ENCODE measurements at places on chromosomes 16 and 17.

GRCh38 chr16:23160082-23160481, 10.8 kb upstream of the USP31 start:
- DNase-seq = no peak

DNA sequence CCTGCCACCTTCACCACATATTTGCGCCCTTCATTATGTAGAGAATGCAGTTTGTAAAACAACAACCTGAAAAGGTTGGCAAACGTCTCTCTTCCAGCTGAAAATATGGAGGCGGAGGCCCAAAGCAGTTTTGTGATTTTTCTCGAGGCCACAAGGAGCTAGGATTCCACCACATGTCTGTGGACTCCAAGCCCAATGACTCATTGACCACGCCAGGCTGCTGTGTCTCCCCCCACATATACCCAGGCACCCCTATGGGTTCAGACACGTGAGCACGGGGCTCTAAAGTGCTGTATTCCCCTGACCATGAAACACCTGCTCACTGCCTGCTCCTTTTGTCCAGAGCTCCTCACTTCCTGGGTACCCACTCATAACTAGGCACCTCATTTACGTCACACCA, 121.4 kb upstream of the CDH5 start:
- no peak for DNase-seq

DNA sequence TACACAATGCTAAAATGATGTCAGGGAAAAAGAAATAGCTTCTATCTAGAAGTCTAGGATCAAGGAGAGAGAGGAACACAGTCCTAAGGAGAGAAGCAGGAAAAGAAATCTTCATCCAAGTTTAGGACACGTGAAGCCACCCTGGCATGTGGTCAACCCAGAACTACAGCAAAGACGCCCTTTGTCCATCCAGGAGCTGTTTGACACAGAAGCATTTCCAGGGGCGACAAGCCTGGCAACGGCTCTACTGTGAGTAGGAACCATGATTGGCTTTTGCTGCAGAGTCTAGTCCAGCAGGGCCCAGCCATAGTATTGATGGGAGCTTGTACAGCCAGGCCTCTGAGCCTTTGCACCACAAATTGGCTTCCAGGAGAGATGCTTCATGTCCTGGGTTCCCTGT, 185.4 kb upstream of the RPL38 start:
- no peak for DNase-seq

DNA sequence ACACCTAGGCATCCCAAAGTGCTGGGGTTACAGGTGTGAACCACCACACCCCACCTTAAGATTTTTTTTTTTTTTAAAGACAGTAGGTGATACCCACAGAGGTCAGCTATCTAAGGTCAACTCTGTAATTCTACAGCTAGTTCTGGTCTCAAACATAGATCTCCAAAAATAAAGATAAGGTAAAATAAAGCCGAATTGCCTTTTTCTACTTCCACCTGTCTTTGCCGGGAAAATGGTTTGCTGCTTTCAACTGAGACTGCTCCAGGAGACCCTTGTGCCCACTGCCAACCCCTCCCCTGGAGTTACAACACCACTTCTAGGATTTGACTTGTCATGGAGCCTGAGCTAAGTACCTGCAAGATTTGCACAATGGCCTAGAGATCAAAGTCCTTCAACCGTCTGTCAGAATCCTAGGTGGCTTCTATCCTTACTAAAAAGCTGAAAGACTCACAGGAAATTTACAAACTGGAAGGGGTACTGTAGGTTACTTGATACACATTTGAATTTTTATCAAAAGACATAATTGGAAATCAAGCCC, 4.7 kb upstream of the CNOT1 start:
- no peak for DNase-seq

GRCh38 chr17:55259684-55260111, 5.1 kb upstream of the HLF start:
- DNase-seq = no peak

DNA sequence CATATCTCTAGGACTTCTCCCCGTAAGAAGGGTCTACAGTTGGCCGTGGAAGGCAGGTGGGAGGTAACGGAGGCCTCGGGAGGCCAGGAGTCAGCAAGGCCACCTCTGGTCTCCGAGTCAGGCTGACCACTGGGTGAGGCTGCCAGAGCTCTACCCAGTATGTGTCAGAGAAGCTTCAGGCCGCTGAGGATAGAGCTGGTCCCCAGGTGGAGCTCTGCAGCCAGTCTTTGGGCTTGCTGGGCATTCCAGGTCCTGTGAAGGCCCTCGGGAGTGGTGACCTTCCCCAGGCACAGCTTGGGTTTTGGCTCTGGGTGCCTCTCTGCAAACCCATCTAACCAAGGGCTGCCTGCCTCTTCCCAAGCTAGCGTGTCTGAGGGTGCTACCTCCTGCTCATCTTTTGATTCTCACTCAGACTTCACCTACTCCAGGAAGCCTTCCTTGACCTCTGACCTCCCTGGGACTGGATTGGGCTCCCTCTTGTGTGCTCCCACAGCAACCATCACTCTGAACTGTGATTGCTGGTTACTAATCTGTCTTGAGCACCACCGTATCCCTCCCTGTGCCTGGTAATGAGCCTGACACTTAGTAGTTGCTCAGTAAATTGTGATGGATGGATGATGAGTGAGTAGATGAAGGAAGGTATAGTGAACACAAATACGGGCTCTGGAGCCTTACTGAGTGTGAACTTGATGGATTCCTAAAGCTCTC, 22.3 kb downstream of the RHBDL3 start:
- no peak for DNase-seq

DNA sequence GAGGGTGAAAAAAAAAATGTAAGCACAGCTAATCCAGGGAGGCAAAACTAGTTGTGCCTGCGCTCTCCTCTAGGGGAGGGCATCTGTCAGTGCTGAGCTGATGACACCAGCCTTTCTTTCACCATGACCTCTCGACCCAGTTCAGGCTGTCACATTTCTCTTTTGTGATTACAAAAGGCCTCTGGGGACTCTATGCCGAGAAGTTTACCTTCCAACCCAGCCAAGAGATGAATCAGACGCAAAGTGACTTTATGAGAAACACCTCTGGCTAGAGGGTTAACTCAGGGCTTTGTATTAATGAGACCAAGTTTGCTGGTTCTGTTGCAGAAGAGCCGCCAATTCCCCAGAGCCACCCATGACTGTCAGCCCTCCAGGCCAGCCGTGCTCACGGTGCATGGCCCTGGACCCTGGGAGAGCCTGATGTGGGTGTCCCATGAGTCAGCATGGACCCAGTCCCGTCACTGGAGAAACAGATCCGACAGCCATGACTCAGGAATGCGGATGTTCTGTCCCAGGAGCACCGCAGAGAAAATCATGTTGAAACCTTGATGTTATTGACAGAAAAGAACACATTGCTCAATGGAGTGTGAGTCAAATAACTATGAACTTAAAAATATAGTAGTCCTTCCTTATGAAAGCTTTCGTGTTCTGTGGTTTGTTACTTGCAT, 437.2 kb downstream of the HS3ST3B1 start:
- DNase-seq = no peak

DNA sequence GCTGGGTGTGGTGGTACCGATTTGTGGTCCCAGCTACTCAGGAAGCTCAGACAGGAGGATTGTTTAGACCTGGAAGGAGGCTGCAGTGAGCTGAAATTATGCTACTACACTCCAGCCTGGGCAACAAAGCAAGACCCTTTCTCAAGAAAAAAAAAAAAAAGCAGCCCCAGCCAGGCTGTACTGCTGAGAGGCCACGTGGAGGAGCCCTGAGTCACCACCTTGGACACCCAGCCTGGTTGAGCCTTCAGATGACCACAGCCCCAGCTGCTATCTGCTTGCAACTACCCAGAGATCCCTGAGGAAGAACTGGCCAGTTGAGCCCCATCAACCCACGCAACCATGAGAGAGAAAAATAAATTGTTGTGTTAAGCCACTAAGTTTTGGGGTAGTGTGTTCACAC, 23.6 kb upstream of the GPRC5C start:
- no peak for DNase-seq

- DNase-seq = no peak
Measured at GRCh38 chr17:83054518-83055125, 24.8 kb upstream of the METRNL start.

- no peak for DNase-seq
Measured at GRCh38 chr17:29836643-29837042, 93.4 kb downstream of the SSH2 start.

- DNase-seq = no peak
Measured at GRCh38 chr17:82247182-82247823, 18.5 kb downstream of the SLC16A3 start.

GRCh38 chr17:14298221-14298946, 2.5 kb upstream of the HS3ST3B1 start:
- no peak for DNase-seq

GRCh38 chr17:61316633-61317032, 83.0 kb upstream of the TBX2 start:
- DNase-seq = no peak

DNA sequence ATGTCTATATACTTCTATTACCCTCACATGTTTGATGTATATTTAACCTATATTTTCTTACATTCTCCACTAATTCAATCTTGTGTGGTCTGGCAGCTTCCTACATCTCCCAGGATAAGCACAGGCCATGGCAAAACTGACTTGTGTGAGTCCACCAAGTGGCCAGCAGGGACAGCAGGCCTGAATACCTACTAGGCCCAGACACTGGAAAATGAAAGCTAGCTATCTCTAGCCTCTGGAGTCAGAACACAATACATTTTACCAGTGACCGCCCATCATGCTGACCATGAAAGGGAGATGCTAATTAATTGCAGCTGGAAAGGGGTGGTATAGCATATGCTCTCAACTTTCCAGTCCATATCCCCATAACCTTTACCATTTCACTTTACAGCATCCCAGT, 132.3 kb downstream of the PCTP start:
- DNase-seq = no peak

DNA sequence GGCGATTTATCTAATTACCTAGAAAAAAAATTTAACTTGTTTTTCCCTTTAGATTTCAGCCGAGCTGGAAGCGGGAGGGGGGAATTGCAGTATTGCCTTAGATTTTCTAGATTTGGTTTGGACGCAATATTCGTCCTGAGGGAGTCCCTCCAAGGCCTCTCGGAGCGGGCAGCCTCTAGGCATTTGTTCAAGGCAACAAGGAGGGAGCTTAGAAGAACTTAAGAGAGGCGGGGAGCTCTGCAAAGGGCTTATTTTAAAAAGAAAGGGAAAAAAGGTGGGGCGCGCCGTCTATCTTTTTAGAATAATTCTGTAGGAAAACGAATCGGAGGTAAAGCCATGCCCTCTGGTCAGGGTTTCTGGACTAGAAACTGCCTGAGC, 407 bp upstream of the TMEM94 start:
- DNase-seq = no peak

GRCh38 chr17:73536700-73537605, 107.3 kb downstream of the SDK2 start:
- DNase-seq = no peak

GRCh38 chr16:65532258-65532657, 410.4 kb upstream of the CDH11 start:
- no peak for DNase-seq

GRCh38 chr16:49060728-49061127, 220.9 kb downstream of the CBLN1 start:
- DNase-seq = no peak

- no peak for DNase-seq
Measured at GRCh38 chr16:55325080-55325447, 1.1 kb downstream of the IRX6 start.

DNA sequence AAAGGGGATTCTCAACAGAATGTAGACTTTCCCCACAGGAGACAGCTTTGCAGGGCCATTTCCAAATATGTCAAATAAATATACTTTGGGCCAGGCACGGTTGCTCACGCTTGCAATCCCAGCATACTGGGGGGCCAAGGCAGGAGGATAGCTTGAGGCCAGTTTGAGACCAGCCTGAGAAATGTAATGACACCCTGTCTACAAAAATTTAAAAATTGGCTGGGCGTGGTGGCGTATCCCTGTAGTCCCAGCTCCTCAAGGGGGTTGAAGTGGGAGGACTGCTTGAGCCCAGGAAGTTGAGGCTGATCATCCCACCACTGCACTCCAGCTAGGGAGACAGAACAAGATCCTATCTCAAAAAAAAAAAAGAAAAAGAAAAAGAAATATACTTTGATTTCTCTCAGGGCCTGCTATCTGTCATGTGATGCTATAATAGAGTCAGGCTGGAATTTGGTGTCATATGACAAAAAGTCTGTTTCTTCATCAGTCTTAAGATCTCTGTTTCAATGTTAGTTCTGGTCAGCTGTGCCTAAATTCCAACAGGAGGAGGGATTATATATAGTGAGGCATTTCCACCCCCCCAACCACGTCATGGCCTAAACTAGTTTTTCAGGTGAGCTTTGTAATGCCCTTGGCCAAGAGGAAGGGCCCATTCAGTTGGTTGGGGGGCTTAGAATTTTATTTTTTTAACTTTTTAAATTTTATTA, 4.3 kb upstream of the ZDHHC7 start:
- DNase-seq = no peak

GRCh38 chr16:53356478-53357207, 77.6 kb upstream of the RBL2 start:
- DNase-seq = no peak

- no peak for DNase-seq
Measured at GRCh38 chr16:57999971-58000705, at the start of gene ZNF319. ZNF319 (minus strand) TSS chr16:58000672; CDS start chr16:57998265, 2,407 bp downstream.

- no peak for DNase-seq
Measured at GRCh38 chr17:79686476-79686875, 44.3 kb upstream of the ENPP7 start.

GRCh38 chr16:28168991-28169554, 42.7 kb downstream of the XPO6 start:
- peak; percentile 17 for DNase-seq

DNA sequence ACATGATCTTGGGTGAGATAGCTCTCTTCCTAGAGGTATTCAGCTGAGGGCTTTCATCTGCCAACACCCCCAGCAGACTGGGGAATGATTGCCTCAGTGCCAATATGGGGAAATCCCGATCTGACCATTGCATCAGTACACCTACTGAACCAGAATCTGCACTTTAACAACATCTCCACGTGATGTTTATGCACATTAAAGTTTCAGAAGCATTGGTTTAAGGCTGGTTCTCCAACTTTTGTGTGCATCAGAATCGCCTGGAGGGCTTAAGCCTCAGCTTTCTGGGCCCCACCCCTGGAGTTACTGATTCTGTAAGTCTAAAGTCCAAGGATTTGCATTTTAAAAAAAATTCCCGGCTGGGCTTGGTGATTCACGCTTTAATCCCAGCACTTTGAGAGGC, 123.6 kb upstream of the MED13 start:
- DNase-seq = no peak

- DNase-seq = no peak
Measured at GRCh38 chr17:3887804-3888203, 5.0 kb downstream of the CAMKK1 start.

- no peak for DNase-seq
Measured at GRCh38 chr17:2059547-2060384, 4.9 kb downstream of the HIC1 start.

- DNase-seq = no peak
Measured at GRCh38 chr17:69524854-69525253, 110.4 kb downstream of the MAP2K6 start.

GRCh38 chr17:81440051-81440471, 44.8 kb downstream of the BAHCC1 start:
- DNase-seq = no peak

GRCh38 chr17:33370401-33370800, 77.3 kb upstream of the ASIC2 start:
- DNase-seq = no peak

All from stimulated activated CD8-positive, alpha-beta memory T cell treated with anti-CD3 and anti-CD28 coated beads, Interleukin-4, amount 100 ng/mL, for 1 hour (primary cell).